ENCODE measurements at places on chromosomes 6 and 20.

DNA sequence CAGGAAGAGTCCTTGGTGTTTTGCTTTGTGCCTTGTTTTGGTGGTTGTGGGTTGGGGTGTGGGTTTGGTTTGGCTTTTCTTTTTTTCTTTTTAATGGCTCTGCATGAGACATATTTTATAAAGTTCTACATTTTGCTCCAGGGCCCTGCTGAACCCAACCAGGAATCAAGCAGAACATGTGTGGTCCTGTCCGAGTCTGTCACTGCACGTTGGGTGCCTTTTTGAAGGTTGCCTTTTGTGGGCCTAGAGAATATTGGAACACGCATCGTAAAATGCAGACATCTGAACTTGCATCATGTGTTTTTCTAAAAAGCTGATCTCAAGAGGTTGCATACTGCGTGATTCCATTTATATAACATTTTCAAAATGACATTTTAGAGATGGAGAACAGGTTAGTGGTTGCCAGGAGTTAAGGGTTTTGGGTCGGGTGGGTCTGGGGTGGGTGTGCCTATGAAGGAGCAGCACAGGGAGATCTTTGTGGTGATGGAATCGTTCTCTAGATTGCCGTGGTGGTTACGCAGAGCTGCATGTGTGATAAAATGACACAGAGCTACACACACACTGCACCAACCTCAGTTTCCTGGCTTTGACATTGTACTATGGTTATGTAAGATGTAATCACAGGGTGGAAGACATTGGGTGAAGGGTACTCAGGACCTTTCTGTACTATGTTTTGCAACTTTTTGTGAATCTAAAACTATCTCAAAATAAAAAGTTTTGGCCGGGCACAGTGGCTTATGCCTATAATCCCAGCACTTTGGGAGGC lies 80.2 kb downstream of the EYA2 start:
- no peak for DNase-seq

GRCh38 chr6:143803769-143804568 lies 39.2 kb upstream of the LTV1 start:
- no peak for DNase-seq

DNA sequence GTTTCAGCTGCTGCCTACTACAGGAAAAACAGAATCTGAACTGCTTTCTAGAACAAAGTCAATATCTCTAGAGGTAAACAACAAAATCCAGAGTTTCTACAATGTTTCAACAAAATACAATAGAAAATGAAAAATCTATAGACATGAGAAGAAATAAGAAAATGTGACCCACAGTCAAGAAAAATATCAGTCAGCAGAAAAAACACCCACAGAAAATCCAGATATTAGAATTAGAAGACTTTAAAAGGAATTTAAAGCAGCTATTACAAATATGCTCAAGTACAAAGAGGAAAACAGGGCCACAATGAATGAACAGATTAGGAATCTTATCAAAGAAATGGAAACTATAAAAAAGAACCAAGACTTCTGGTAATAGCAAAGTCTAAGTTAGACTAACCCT lies 26.4 kb upstream of the ANKRD60 start:
- no peak for DNase-seq

GRCh38 chr6:45772051-45772450 lies 243.6 kb downstream of the CLIC5 start:
- no peak for DNase-seq

- no peak for DNase-seq
Measured at GRCh38 chr20:21053002-21053762, 53.0 kb downstream of the LINC00237 start.

DNA sequence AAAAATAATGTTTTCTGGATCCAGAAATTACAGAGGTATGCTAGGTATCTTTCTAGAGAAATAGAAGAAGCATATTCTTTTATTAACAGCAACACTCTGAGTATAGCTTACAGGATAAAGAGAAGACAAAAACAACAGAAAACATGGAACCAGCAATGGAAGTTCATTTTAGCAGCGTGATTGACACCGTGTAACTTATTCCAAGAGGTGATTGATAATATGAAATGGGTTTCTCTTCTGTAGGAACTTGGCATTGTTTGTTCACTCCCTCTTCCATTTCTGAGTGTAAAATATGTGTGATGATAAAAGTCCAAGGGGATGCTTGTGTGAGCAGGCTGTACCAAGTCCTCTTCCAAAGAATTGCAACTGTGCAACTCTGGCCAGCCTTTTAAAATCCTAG lies 303.0 kb downstream of the COL12A1 start:
- DNase-seq: no peak

DNA sequence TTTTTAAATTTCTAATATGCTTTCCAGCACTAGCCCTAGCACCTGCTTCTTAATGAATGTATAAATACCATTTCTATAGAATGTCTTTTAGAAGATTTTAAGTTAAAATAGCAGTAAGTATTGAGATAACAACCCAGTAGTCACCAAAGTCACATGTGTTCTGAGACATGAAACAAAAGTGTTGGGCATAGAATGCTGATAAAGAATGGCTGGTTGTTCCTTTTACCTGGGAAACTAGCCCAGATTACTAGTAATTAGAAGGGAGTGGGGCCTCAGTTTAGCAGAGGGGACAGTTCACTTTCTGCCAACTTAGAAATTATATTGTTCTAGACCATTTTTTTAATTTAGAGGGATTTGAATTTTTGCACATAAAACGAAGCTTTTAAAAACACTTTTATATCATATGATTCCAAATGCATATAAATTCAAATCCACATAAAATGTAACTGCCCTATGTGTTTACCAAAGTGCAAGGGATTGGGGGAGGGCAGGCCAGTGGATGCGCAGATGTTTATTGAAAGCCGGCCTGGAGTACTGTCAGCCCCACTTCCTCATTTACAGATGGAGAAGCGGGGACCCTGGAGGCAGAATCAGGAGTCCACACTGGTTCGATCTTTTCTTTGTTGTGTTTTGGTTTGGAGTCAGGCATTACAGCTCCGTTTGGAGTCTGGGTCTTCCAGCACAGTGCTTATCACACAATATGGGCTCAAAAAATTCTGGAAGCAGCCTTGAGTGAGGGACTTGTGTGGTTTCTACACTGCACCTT lies 139.8 kb downstream of the ZDHHC14 start:
- no peak for DNase-seq

DNA sequence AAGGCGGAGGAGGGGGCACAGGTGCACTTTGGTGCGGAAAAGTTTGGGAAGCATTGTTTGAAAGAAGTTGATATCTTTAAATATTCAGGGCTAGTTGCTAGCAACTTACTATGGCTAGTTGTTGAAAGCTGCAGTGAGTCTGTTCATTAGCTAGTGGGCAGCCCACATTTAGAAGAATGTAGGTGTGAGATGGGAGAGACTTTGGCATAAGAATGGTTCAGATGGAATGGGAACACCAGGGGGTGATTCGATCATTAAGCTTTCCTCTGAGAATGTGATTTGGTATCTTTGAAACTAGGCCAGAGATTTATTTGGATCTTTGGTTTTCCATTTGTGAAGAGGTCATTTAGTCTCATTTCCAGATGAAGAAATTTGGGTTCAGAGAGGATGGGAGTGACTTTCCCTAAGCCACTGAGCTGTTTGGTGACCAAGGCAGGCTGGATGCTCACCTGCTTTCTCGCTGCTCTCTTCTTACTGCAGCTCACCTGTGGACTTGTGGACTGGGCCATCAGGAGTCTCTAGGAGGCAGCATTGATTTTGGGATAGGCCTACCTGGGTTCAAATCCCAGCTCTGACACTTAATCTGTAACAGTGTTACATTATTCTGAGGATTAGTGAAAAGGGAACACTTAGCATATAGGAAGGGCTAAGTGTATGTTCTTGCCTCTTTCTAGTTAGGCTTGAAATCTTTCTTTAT lies 62.9 kb downstream of the CARMIL1 start:
- no peak for DNase-seq

DNA sequence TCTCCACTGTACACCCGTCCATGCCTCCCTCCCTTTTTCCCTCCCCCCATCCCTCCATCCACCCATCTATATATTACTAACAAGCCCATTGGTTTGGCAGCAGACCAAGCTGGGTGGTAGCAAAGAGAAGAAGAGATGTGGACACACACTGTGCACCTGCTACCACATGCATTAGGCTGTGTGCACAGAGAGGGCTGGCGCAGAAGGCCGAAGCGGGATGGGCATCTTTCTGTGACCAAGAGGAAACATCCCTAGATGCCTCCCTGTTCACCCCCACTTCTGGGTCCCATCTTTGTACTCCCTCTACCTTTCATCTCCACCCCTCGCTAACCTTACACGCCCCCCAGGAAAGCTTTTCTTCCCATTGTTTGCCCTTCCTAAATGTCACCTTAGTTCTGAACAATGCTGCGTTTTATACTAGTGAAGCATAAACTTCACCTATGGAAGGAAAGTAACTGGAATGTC lies 64.9 kb upstream of the AFDN start:
- no peak for DNase-seq

Measured in esophagus squamous epithelium (tissue), 5 donors.